Activated T-cell treated with anti-CD3 and anti-CD28 coated beads for 24 hours (primary cell): ENCODE measurements at places on chromosomes 5 and 9.

- no peak for DNase-seq
Measured at GRCh38 chr9:126148994-126149393, 177.6 kb upstream of the MVB12B start.

DNA sequence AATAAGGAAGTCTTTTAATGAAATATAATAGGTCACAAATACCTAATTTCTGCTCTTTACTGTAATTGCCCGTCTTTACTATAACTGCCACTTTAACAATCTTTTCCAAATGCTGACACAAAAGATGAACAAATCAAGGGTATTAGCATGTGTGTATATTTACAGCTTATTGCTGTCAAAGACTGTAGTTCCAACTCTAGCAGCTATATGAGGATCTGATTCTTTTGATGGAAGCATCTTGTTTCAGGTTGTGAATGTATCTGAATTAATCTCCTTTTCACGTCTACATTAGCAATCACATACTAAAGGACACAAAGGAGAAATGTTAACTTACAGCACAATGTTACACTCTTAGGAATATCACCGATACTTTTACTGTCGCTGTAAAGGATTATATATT, 27.9 kb downstream of the RFX3 start:
- no peak for DNase-seq

DNA sequence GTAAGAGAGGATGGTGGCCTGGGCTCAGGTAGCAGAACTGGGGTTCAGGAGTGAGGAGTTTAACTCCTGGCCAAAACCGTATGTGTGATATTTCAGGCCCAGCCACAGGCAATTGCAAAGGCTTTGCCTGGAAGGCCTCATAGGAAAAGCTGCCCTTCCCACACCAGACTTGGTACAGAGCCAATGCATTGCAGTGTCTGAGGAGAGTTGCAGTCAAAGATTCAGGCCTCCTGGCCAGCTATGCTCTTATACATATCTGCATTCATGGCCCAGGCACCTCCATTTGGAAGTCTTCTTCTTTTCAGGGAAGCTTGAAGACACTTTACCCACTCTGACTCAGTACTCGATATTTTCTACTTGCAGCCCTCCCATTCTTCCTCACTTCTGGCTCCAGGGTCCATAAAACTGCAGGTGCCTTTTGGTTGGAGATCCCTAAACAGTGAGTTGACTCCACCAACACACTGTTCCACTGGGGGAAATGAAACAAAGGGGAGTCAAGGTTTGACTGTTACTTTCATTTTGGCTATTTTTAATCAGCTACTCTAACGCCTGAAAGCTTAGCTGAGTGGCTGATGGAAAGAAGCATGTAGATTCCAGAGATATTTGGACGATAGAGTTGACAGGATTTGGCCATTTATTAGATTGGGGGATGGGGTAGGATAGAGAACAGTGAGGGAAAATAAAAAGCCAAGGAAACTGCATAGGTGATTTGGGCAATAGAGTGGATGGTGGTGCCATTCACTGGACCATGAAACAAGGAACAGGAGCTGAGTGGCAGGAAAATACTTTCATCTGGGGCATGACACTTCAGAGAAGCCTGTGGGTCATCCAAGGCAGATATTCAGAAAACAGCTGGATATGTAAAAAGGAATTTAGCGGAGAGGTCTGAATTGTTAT, 30.6 kb upstream of the IL33 start:
- no peak for DNase-seq

DNA sequence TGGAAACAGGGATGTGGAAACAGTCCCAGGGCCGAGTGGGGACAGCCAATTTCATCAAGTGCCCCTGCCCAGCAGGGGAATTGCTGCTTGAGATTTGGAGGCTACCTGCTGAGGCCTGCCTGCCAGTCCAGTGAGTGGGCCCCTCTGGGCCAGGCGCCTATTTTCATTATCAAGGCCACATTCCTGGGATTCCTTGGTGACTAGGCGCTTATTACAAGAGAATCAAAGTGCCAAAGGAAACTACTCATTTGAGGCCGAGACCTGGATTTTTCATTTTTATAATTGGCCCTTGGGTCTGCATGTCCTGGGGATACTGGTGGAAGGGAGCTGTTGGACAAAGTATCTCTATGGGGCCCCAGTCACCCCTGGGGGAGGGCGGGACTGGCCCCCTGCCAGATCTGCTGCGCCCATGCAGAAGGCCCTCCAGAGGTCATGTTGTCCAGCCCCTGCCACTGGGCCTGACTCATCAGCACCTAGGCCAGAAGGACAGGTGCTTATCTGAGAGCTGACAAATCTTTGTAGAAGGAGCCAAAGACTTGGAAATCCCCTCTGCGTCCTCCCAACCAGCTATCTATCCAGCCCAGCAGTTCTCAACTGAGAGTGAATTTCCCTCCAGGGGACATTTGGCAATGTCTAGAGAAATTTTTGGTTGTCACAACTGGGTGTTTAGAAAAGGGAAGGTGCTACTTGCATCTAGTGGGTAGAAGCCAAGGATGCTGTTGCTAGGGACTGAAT, 45.6 kb downstream of the FOXI1 start:
- no peak for DNase-seq

GRCh38 chr9:80811003-80811402, 878.3 kb downstream of the TLE1 start:
- no peak for DNase-seq

GRCh38 chr5:8525819-8526218, 656.9 kb downstream of the MTRR start:
- no peak for DNase-seq

DNA sequence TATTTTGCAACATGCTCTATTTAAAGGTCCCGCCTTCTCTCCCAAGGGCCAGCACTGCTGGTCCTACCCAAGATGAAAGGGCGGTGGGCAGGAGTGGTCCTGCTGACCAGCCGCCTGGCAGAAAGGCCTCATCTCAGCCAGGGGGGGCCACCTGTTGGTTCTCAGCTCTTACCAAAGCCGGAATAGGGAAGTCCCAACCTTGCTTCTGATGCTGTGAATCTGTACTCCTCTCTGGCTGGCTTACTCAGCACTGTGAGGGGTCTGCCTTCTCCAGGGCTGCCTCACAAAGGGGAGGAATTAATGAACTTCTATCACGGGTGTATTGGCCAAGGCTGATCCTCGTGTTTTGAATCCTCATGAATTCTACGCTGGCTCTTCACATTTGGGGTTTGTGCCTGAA, 13.6 kb upstream of the FAM240B start:
- no peak for DNase-seq

DNA sequence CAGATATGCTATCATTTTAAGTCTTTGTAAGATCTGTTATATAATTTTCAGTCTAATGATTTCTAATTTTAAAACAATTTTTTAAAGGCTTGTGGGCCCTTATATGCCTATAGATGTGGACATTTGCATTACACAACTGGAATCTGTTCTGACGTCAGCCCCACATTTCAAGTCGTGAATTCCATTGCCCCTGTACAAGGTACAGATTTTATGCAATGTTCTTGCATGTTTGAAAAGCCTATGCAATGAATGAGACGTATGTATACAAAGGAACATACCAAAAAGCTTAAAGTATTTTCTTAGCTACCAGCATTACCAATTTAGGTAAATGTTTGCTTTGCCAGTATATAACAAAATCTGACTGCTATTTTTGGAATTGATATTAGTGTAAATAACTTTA, 77.2 kb downstream of the ITGA1 start:
- no peak for DNase-seq

GRCh38 chr9:93001031-93001430, 53.7 kb downstream of the FGD3 start:
- DNase-seq: no peak

GRCh38 chr5:134289509-134290113, 63.7 kb upstream of the PPP2CA start:
- peak; percentile 23 for DNase-seq

GRCh38 chr9:117744856-117745389, 40.7 kb downstream of the TLR4 start:
- no peak for DNase-seq

DNA sequence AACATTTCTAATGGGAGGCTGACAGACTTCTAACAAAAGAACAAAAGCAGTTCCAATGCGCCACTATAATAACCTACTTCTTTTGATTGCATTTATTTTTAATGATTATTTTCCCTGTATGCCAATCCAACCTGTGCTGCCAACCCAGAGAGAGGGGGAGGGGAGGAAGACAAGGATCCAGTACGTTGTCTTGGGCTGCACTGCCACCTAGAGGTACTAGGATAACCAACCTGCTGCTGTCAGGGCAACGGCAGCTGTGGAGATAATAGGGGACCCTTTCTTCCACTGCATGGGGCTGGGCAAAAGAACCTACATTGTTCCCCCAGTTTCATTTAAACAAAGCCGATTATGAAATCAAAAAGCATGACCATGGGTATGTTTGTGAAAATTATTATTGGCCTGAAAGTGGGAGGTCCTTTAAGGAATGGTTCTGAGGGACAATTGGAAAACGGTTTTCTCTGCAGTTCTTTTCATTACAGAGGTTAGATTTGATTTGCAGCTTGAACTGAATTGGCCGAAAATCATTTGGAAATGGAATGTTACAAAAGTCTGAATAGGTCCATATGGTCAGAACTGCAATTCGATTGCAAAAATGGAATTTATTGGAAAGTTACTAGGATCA, 101.3 kb downstream of the RASEF start:
- DNase-seq: peak; percentile 26

GRCh38 chr5:171585981-171586380, 166.5 kb downstream of the FGF18 start:
- no peak for DNase-seq

- DNase-seq: no peak
Measured at GRCh38 chr9:4984171-4984620, 876 bp upstream of the JAK2 start.

DNA sequence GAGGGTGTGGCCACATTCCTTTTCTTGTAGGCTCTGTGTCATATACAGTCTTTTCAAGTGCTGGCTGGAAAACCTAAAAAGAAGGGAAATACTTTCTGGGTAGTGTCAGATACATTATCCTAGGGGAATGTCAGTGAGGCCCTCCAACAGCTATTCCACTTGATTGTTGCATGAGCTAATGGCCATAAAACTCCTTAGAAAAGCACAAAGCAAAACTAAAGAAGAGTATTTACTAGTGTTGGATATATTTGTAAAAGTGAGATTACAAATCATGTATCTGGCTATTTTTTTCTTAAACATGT, 829 bp downstream of the ANXA1 start:
- no peak for DNase-seq

GRCh38 chr5:53545744-53546143, 14.7 kb upstream of the NDUFS4 start:
- DNase-seq: no peak

DNA sequence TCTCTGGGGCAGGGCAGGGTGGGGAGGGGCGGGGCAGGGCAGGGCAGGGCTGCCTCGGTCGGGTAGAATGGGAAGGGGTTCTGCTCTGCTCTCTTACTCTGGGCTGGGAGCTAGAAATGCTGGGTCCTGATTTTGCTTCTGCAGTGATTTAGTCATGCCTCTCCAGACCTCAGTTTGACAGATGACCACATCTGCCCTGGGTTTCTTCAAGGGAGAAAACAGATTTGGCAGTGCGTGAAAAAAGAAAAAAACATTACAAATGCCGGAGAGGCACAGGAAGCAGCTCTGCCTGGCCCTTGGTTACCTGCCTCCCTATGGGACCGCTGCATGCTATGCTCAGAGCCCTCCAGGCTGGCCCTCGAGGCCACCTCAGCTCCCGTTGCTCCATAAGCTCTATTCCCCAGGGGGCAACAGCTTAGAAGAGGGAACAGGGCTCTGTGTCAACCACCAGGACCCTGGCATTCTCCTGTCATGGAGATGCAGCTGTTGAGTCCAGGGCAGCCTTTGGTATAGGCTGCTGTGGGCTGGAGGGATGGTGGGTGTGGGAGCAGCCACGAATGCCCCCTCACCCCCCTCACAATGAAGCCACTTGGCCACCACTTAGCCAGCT, 53.2 kb upstream of the UBTD2 start:
- no peak for DNase-seq

GRCh38 chr9:133992780-133993634, 883 bp upstream of the VAV2 start:
- peak; percentile 60 for DNase-seq

GRCh38 chr5:124867137-124867704, 120.8 kb upstream of the ZNF608 start:
- DNase-seq: no peak

- DNase-seq: no peak
Measured at GRCh38 chr9:27261517-27262211, 35.3 kb downstream of the EQTN start.

DNA sequence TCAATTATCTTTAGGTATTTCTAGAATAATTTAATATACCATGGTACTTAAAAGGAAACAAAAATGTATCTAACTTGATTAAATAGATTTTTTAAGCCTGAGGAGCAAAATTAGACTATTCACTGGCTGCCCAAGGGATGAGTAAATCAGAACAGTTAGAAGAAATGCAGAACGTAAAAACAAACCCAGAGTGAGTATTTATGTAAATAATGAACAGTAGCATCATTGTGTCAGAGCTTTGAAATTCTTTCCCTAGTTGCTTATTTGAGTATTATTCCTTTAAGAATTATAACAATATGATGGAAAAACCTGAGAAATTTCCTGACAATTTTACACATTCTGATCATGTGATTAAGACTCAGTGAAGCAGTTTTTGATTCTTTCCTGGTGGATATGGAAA, 200.9 kb downstream of the GDNF start:
- DNase-seq: no peak

- DNase-seq: no peak
Measured at GRCh38 chr5:169299663-169300467, 1.1 kb downstream of the SLIT3 start.

DNA sequence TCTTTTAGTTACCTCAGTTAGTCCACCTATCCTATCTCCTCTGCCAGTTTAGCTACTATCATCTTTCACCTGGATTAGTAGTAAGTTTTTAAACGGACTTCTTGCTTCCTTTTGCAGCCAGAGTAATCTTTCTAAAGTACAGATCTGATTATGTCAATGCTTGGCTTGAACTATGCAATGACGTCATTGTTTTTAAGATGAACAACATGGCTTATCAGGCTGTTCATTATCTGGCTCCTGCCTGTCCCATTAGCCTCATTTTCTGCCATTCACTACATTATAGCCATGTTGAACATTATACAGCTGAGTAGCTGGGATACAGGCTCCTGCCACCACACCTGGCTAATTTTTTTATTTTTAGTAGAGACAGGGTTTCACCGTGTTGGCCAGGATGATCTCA, 98.7 kb downstream of the RANBP17 start:
- DNase-seq: no peak

GRCh38 chr9:110918316-110919049, 119.8 kb downstream of the LPAR1 start:
- DNase-seq: no peak

DNA sequence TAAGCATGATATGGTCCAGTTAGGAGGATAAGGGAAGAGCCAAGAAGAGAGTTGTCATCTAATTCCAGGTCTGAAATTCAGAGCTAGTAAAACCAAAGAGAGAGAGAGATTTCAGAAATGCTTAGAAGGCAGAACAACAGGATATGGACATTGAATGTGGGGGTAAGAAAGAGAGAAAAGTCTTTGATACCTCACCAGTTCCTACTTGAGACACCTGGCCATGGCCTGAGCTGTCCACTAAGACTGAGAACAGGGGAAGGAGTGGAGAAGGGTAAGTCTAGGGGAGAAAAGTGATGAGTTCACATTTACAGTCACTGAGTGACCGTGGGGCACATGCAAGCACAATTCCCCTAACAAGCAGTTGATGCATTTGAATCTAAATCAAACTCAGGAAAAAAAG, 35.5 kb downstream of the TIMD4 start:
- no peak for DNase-seq

GRCh38 chr5:38453506-38453905, 102.9 kb downstream of the LIFR start:
- peak; percentile 17 for DNase-seq
